ENCODE measurements at places on chromosomes 12 and 14. TPM values are rescaled to one million over a fixed set of nuclear protein-coding genes. Genes with fewer than 3 reads are reported as not detected.

- H3K4me1 ChIP-seq: no peaks in the 10 kb centered on the region
- no peaks in the 10 kb centered on the region for H3K36me3 ChIP-seq
- no peak overlapping the region for H3K4me3 ChIP-seq
- no peak overlapping the region for H3K27ac ChIP-seq
- no peak for DNase-seq
- no peaks in the 10 kb centered on the region for H3K27me3 ChIP-seq
These were observed 47.2 kb downstream of the MYF5 start for GRCh38 chr12:80763874-80764273.

DNA sequence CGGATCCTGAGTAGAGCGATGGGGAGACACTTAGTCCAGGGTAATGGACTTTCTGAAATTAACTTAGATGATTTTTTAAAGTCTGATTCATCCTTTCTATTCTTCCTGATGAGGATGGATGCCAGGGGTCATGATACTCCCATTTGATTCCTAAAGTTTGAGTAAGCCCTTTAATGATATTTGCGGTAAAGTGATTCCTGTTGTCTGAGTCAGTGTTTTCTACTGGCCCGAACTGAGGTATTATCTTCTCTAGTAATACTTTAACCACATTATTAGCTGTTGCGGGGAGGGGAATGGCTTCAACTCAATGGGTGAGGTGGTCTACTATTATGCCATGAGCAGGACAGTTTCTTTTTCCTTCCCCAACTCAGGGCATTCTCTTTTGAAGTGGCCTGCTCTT, 111.6 kb downstream of the RIN3 start:
- peaks cover 1% of the 10 kb centered on the region for H3K27me3 ChIP-seq
- H3K4me1 ChIP-seq: no peaks in the 10 kb centered on the region
- no peak overlapping the region for H3K4me3 ChIP-seq
- no peak overlapping the region for H3K27ac ChIP-seq
- H3K36me3 ChIP-seq: no peaks in the 10 kb centered on the region
- no peak for DNase-seq

DNA sequence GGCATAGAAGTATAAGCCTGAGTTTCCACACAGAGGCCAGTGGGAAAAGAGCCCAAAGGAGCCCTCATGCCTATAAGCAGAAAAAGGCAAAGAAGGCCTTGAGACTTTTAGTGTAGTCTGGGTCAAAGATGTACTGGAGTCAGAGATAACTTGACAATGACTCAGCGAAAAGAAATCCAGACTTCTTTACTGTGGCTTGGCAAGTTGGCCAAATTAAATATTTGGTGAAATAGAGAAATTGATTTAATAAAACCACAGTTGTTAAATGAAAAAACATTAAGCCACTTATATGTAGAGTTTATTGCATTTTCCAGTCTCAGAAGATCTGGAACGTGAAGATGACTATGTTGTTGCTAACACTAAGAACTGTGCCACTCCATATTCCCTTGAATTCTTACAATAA, 105.1 kb downstream of the TMTC3 start:
- no peaks in the 10 kb centered on the region for H3K27me3 ChIP-seq
- H3K36me3 ChIP-seq: no peaks in the 10 kb centered on the region
- no peak for DNase-seq
- no peak overlapping the region for H3K4me3 ChIP-seq
- H3K27ac ChIP-seq: no peak overlapping the region

GRCh38 chr12:116881325-116881876, at the start of gene HRK:
TSS of gene HRK (minus strand) at chr12:116881441. CDS start at chr12:116881307, 134 bp downstream.
- peak within 1 kb of the TSS; percentile 58 for H3K4me3 ChIP-seq
- no peak for DNase-seq
- H3K27ac ChIP-seq: no peak within 1 kb of the TSS
- peaks cover 2% of the 10 kb centered on the region for H3K4me1 ChIP-seq
- no peaks in the 10 kb centered on the region for H3K36me3 ChIP-seq
- H3K27me3 ChIP-seq: no peaks in the 10 kb centered on the region

Gene CAPRIN2
- 41.2 TPM for total RNA-seq

Measured in aorta (tissue), 5 donors.